ENCODE measurements at places on chromosomes 12 and 14.
A peak's percentile ranks its signal among the peaks of the same experiment; 100 is the strongest.

- DNase-seq: peak; percentile 6
Observed at GRCh38 chr12:131264635-131265034, 310.9 kb downstream of the ADGRD1 start.

DNA sequence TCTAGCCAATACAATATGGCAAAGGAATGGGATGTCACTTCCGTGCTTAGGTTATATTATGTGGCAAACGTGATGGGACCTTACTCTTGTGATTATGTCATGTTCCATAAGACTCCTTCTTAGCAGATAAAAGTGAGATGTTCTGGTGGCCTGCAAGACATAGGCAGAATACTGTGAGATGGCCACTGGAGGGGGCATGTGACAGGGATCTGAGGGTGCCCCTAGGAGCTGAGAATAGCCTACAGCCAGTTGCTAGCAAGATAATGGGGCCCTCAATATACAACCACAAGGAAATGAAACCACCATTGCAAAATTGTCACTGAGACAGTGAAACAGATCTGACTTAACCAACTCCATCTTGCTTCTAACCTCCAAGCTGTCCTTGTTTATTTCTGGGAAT, 151.4 kb upstream of the SSTR1 start:
- DNase-seq: peak; percentile 11

DNA sequence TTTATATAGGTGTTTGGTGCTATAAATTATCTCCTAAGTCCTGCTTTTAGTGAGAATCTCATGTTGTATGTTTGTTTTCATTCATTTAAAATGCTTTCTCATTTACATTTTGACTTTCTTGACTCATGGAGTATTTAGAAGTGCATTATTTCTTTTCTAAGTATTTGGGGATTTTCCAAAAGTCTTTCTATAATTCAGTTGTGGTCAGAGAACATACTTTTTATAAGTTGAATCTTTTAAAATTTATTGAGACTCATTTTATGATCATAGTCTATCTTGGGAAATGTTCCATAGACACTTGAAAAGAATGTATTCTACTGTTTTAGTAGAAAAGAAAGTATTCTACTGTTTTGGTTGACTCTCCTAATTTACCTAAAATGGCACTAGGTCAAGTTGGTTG, 168.2 kb downstream of the AKAP6 start:
- no peak for DNase-seq

GRCh38 chr14:76045773-76046172, 60.2 kb downstream of the IFT43 start:
- no peak for DNase-seq

DNA sequence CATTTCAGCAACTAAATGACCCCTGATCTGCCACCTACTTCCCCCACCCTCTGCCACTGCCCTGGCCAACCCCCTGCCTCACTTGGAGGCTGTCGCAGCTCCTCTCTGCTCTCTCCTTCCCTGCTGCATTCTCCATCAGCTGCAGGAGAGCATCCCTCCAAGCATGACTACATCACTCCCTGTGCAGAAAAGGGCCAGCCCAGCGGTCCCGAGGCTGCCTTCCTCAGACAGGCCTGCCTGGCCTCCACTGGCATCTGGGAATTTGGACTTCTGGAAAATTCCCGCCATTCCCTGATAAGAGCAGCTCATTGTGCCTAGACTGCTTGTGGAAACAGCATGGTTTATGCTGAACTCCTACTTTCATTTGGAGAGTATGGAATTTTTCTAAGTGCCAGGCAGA, 12.7 kb downstream of the HVCN1 start:
- DNase-seq: no peak

DNA sequence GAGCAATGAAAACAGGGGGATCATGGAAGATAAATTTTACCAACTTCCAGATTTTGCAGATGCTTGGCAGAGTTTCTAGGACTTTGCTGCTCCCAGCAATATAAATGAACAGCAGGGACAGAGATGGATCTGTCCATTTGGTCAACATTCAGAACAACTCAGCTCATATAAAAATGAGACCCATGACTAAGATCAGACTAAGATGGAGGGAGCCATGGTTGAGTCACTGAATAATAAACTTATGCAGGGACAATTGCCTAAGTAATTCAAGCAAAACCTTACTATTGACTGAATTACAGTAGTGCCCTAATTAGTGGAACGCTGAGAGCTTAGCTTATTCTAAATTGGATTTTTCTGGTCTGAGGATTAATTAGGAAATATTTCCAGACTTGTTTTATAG, 205.1 kb downstream of the SLC5A8 start:
- DNase-seq: no peak

GRCh38 chr12:93102744-93103143, 173.6 kb upstream of the EEA1 start:
- DNase-seq: no peak

DNA sequence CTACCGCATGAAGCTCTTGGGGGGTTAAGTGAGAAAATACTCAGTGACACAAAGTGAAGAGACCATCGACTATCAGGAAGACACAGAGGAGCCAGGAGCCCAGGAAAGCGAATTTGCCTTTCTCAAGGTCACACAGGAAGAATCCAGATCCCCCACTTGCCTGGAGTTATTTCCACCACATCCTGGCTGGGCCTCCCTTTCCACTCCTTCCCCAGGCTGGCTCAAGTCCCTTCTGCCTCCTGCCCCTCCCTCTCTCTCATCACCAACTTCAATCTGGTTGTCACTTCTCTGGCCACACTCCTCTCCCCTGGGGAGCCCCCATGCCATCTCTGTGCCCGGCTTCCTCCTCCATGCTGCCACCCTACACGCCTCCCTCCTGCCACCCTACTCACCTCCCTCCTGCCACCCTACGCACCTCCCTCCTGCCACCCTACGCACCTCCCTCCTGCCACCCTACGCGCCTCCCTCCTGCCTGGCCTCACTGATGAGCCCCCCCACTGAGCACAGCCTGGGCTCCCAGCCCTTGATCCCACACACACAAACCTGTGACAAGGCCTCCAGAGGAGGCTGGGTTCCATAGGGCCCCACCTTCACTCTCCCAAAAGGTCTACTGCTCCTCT, 6.3 kb downstream of the SCNN1A start:
- DNase-seq: no peak

GRCh38 chr14:34302654-34303053, 159.4 kb downstream of the SPTSSA start:
- DNase-seq: no peak

- DNase-seq: no peak
Observed at GRCh38 chr12:68530965-68531364, 79.7 kb upstream of the RAP1B start.

DNA sequence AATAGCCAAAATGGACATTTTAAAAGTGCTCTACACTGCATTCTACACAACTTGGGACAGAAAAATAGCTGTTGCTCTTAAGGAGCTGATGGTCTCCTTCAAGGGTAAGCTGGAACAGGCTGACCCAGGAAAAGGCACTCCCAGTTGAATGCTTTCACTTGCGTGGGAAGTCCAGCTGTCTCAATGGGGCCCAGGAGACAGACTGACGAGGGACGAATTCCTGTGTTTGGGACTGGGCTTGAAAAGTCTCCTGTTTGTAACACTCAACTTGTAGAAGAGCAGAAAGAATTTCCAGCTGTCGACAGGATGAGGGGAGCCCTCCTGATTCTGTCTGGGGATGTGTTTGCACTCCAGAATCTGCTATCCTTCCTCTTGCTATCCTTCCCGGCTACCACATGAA, 180.8 kb downstream of the ZFP36L1 start:
- DNase-seq: no peak

All from CD8-positive, alpha-beta memory T cell (primary cell).